Epithelial cell of esophagus (primary cell): ENCODE measurements at places on chromosomes 6 and 20.

DNA sequence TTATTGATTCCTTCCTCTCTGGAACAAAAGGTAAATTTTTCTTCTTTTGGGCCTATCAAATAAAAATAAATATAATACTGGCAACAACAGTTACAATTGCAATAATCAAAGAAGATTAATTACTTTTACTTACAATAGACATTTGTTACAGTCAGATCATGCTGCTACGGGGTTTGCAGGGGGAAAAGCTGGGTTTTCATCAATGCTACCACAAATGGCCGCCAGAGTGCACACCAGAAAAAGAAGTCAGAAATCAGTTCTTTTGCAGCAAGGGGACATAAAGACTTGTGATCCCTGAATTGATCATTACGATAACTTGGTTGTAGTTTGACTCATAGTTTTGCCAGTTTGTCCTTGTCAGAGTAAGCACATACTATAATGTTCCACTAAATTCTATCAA lies 714.5 kb upstream of the EYS start:
- no peak for DNase-seq

DNA sequence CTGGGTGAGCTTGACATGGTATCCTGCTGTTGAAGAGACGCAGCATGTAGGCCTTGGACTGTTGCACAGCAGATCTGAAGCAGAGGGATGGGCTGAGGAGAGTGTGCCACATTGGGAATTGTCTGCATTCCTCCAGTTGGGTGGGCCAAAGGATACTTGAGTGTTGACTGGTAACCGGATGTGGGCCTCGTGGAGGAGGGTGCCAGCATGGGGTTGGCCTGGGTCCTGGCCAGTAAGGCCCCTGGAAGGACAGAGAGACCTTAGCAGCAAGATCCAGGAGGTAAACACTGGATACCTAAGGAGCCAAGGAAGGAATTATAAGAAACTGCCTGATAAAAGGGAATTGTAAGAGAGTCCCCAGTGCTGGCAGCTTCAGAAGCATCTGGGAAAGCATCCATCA lies 76.9 kb downstream of the FIG4 start:
- DNase-seq, result no peak

GRCh38 chr6:97282238-97282725 lies 734 bp downstream of the MMS22L start:
- DNase-seq, result no peak

GRCh38 chr6:40247516-40248115 lies 313.4 kb upstream of the MOCS1 start:
- no peak for DNase-seq

GRCh38 chr6:24898676-24899075 lies 37.1 kb downstream of the RIPOR2 start:
- DNase-seq, result no peak

- DNase-seq, result no peak
Measured at GRCh38 chr6:95548188-95548786, 29.0 kb upstream of the MANEA start.

DNA sequence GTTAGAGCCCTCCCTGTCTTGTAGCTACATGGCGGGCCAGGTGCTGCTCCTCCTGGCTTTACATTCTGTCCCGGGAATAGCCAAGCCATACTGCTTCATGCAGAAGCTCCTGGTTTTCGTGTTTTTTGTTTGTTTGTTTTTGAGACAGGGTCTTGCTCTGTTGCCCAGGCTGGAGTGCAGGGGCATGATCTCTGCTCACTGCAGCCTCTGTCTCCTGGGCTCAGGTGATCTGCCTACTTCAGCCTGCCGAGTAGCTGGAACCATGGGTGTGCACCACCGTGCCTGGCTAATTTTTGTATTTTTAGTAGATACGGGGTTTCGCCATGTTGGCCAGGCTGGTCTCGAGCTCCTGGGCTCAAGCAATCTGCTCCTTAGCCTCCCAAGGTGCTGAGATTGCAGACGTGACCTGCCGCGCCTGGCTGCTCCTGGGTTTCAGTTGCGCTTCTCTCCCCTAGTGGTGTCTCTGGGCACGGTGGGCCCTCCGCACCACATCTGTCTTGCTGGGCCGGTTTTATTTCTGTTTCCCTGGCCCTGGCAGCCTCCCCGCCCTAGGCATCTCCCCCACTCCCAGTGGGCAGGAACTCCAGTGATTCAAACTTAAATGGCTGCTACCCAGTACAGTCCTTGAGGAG lies 12.9 kb downstream of the CDYL start:
- no peak for DNase-seq

DNA sequence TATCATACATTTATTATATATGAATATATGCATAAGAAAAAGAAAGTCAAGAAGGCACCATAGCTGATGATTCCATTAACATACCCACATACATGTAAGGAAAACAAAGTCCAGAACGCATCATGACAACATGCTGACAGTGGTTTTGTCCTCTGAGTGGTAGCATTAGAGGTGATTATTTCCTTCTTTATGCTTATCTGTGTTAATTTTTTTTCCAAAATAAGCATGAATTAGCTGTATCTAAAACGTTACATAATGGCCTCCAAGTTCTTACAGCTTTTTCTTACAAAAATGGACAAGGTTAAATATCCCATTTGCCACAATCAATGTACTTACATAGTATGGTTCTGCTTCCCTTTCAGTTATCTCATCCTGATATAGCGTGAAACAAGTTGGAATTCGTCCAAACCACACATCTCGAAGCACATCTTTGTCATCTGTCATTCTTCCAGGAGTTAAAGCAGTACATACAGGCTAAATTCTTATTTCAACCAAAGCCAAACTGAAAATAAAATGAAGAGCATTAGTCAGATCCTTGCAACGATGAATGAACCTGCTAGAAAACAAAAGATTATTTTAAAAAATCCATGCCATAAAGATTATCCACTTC lies 9.7 kb downstream of the ATG5 start:
- peak; percentile 44 for DNase-seq

DNA sequence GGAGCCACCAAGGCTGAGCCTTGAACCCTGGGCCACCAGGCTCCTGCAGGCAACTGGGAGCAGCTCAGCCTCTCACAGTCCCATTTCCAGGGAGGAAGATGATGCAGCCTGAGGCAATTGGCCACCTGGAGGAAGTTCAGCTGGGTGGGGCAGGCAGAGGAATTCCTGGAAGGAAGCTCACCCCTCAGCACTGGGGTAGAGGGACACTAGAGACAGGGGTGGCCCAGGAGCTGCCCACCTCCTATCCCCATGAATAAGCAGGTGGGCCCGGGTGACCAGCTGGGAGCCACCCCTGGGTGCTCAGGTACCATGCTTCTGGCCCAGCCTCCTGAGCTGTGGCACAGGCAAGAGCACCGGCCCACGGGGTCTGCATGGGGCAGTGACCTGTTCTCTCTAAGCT lies 3.6 kb upstream of the HSPA12B start:
- no peak for DNase-seq

DNA sequence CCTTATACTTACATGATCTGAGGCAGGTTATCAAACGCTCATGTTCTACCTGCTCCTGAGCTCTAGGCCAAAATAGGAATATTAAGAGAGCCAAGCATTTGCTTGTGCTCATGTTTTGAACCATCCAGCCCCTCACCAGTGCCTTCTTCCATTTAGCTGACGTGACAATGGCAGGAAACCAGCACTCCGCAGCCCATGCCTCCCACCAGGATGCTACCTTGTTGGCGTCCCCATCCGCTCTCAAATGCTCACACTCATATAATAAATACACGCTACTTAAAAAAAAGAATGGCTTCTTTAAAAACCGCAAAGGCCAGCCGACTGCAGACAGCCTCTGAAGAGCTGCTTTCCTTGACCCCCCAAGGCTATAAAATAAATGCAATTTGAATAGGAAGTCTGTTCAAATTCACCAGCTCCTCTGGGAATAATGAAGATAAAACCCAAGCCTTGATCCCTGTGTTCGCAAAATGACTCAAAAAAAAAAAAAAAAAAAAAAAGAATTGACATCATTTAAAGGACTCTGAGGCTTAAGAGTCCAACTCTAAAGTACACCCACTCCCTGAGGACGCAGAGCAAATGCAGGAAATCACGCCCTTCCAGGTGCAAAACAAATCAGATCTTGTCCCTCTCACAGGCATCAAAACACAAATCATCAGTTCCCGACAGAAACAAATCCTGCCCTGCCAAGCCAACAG lies 29.0 kb downstream of the RNASET2 start:
- no peak for DNase-seq

DNA sequence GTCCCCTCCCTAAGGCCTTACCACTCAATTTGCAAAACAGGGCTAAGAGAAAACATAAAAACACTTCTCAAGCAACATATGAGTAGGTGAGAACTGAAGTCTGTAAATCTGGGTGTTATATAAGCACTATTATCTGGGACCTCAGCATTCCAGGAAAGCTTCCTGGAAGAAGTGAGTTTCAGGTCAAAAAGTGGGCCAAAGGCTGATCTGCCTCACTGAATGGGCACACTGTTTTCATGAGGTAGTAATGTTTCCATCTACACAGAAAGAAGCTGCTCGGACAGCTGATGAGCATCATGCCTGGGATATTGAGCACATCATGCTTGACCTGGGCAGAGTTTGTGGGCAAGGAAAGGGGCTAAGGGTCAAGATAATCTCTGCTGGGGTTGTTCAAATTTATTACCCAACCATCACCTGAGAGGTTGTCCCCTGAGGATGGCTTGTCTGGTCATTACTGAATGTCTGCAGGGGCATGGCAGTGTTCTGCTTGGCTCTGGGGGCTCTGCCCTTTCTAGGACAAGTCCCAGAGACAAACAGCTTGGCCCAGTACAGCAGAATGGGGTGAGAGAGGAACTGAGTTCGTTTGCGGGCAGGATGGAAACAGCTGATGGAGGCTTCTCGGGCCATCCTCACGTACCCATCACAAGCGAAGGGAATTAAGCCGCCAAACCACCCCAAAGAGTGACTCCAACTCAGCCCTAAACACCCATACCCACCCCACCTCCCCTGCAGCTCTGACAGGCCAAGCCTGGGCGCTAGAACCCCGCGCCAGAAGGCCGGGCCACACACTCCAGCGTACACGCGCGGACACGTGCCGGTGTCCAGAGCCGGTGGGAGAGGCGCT lies 1.2 kb upstream of the SYNJ2 start:
- no peak for DNase-seq

GRCh38 chr6:5938934-5939333 lies 67.8 kb downstream of the NRN1 start:
- DNase-seq, result no peak

DNA sequence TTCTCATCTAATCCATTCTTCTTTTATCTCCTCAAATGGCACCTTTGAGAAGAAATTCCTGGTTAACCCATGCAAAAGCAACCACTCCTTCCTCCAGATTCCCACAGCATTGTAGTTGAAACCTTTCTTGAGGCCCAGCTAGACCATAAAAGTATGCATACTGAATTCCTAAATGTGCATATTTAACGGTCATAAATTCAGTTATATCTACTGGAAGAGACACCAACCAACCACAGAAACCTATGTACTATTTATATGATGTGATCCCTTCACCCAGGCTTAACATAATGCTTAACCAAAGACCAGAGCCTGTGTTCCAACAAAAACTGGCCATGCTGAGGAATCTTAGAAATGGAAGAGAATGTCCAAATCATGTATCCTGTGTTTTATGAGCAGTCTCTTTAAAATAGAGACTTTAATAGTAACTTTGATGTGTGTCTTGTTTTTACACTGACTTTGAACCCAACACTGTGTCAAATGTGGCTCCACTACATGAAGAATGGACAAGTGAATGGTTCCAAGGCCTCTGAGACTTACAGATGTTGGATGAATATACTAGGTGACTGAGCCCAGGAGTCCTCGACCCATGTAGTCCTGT lies 11.4 kb upstream of the TAF8 start:
- no peak for DNase-seq

DNA sequence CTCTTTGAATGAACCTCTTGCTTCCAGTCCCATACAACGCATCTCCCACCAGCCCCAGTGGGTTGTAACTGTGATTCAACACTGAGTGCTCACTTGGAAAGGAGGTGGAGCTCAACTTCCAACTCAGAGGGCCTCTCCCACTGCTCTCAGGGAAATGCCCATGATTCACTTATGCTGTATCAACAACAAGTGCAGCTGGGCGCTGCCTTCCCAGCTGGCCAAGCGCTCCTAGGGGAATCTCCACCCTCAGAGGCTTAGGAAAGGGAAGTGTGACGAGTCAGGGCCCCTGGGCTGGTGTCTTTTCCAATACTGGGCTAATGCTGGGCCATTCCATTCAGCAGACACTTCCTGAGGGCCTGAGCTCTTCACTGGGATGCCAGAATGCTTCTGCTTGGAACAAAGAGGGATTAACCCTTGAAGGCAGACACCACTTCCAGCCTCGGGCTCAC lies 8.1 kb upstream of the OCSTAMP start:
- peak; percentile 95 for DNase-seq

- no peak for DNase-seq
Measured at GRCh38 chr20:8334641-8335040, 202.6 kb downstream of the PLCB1 start.

GRCh38 chr6:72595812-72596211 lies 26.1 kb upstream of the KCNQ5 start:
- no peak for DNase-seq

GRCh38 chr6:167122827-167123657 lies at the start of gene CCR6:
Gene CCR6 (plus strand): TSS chr6:167123096. CDS start chr6:167136135, 13,039 bp downstream.
- no peak for DNase-seq

DNA sequence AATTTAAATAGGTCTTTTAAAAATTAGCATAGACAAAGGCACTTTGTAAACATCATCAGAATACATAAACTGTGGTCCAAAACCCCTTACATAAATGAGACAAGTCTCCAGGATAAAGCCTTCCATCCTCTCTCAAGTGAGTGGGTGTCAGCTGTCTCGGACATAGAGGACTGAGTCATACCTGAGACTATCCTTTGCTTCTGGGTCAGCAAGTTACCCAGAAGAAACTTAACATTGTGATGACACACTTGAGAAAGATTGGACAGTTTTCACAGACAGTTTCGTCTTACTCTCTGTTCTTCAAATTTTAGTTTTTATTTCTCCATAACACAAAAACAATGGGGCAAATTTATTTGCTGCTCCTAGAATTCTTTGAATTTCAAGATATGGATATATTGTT lies 838.0 kb downstream of the DHX35 start:
- peak; percentile 82 for DNase-seq

GRCh38 chr6:163457637-163458561 lies 43.4 kb downstream of the QKI start:
- DNase-seq, result peak; percentile 86

GRCh38 chr6:19836799-19837510 lies at the start of gene ID4:
Gene ID4 (plus strand): TSS chr6:19837370. CDS start chr6:19837755, 385 bp downstream.
- peak; percentile 4 for DNase-seq
